ENCODE measurements at places on chromosomes 1 and 21.

DNA sequence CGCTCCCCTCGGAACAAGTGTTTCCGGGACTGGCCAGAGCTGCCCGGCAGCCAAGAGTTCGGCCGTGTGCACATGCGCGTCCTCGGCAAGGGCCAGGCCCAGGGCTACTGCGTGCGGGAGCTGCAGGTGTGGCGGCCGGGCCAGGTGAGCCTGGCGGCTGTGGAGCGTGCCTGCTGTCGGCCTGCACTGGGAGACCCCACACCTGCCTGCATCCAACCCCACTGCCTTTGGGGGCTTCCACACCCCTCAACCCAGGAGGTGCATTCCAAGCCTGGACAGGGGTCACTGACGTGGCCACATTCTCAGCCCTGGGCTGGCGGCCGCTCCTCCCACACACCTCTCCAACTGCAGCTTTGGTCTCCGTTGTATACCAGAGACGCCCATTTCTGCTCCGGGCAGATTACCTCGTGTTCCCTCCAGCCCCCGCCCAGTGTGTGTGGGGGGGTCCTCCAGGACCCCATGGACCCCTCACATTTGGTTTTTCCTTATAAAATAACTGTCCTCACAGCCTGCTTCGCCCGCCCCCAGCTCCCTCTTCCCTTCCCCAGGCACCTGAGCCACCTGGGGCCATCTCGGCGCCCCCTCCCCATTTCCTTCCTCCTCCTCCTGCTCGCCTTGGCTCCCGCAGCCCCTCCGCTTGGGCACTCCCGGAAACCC lies 6.1 kb downstream of the RNF223 start:
- DNase-seq: no peak

- DNase-seq: peak; percentile 69
These were observed 9.6 kb downstream of the DAP3 start for GRCh38 chr1:155698382-155699038.

- DNase-seq: no peak
These were observed 47.0 kb downstream of the KIF26B start for GRCh38 chr1:245201827-245202226.

DNA sequence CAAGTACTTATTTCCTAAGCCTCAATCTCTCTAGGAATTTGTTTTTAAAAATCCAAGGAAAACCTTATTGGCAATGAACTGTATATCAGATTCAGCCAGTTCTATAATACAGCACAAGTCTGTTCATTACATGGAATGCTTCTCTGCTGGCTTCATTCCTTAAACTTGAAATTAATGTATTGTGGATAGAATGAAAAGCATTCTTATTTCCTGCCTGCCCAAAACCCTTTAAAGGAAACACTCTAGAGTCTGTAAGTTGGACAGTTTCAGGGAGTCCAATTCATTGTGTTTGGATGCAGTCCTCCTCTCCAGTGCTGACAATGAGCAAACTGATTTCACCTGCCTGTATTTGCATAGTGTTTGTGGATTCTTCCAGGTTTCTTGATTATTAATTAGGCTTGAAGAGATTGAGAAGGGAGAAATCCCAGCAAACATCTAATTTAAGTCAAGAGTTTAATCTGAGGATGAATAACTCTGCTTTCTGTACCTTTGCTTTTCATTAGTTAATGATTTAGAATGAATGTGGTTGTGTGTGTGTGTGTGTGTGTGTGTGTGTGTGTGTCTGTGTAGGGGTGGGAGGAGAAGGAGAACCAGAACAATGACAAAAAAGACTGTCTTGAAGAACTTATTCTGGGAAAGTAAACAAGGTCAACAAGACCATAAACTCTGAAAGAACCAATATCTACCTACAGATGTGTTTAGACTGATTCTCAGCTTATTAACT lies 61.2 kb downstream of the CACHD1 start:
- DNase-seq: no peak

- DNase-seq: no peak
These were observed 91.8 kb upstream of the GJB5 start for GRCh38 chr1:34663031-34663430.

DNA sequence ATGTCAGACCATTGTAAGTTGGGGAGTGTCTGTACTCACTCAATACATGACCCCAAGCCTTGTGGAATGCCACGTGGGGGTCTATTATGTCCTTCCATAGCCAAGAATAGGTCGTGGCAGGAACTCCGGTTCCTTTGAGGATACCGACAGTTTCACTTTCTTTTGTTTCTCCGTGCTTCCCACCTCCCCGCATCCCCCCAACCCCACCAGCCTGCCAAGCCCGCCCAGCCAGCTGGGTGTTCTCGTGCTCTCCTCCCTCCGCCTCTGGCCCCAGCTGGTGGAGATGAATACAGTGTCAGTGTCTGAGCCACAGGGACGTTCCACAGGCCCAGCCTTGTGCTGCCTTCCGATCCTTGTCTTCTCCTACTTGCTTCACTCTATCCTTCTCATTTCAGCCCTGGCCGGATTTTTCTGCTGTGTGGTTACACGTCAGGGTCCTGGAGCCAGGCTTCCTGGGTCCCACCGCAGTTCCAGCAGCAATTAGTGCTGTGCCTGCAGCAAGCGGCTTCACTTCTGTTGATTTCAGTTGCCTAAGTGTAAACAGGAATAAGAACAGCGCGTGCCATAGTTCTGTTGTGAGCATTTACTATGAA lies 4.1 kb upstream of the AGTRAP start:
- peak; percentile 88 for DNase-seq

- no peak for DNase-seq
These were observed 72.2 kb upstream of the KRTAP19-8 start for GRCh38 chr21:31110430-31110829.

- DNase-seq: no peak
These were observed 286.3 kb upstream of the SGIP1 start for GRCh38 chr1:66247415-66248208.

DNA sequence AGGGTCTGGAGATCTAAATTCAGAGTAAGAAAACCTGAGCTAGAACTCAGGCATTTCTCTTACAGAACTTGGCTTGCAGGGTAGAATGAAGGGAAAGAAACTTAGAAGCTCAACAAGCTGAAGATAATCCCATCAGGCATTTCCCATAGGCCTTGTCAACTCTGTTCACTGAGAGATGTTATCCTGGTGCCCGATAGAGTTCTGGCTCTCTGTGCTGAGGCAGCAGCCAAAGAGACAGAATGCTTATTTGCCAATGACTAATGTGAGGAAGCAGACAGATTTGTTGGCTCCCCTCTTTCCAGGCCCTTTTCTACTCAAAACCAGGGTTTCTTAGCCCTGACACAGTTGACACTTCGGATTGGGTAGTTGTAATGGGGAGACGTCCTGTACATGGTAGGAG lies 22.3 kb upstream of the TRIM45 start:
- no peak for DNase-seq

DNA sequence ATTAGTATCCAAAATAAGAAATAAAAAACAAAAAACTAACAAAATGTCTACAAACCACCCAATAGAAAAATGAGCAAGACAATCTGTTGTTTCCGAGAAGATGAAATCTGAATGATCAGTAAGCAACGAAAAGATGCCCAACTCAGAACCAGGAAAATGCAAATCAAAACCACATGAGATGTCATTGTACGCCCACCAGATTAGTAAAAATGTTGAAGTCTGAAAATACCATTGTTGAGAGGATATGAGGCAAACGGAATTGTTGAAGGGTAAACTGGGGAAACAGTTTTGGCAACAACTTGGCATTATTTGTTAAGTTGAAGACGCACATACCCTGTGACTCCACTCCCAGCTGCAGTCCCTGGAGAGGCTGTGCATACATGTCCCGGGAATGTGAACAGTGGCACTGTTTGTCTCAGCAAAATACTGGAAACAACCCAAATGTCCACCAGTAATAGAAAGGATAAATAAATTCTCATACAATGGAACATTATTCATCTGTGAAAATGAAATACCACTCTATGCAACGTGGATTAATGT lies 10.6 kb downstream of the ZBTB17 start:
- DNase-seq: peak; percentile 54

GRCh38 chr1:84152649-84153056 lies 8.6 kb downstream of the PRKACB start:
- DNase-seq: no peak

DNA sequence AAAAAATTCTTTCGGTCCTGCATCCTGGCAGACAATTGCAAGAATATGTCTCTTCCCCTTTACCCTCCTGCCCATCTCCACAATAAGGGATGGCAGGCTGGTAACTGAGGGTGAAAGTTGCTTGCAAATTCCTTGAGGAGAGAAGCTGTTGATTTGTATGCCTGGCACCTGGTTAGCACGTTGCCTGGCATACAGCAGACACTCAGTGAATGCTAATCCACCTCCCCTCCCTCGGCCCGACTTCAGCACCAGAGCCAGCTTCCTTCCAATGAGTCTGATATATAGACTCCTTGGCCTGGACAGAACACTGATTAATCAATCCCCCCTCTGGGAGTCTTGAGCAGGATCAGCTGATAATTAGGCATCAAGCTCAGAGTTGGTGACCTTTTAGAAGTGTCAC lies 39.1 kb downstream of the KCNC4 start:
- no peak for DNase-seq

DNA sequence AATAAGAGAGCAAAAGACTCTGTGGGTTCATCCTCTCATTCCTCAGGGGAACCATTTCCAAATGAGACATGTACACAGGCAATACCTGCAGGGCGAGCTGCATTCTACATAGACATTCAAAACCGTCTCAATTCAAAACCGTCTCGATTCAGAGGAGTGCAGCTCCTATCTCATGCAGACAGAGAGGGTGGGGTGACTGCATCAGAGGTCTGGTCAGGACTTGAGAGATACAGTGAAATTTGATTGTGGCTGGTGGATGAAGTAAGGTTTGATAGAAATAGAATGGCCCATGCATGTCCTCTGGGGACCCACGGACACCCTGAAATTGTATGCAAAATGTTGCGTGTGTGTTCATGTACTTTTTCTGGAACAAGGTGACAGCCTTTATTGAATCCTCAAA lies 27.3 kb downstream of the TEX35 start:
- DNase-seq: no peak

DNA sequence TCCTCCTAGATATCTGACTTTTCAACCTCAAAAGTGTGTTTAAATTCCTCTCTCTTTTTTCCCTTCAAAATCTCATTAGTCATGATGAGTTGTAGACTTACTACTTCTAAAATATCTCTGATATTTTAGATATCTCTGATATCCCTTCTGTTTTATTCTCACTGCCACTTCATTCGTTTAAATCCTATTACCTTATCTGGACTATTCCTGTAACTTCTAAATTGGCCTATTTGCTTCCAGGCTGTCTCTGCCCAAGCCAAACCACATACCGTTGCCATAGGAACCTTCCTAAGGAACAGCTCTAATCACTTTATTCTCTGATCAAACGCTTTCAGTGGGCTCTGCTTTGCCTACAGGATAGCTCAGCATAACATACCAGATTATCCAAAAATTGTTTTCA lies 333.1 kb upstream of the CHRM3 start:
- DNase-seq: no peak

DNA sequence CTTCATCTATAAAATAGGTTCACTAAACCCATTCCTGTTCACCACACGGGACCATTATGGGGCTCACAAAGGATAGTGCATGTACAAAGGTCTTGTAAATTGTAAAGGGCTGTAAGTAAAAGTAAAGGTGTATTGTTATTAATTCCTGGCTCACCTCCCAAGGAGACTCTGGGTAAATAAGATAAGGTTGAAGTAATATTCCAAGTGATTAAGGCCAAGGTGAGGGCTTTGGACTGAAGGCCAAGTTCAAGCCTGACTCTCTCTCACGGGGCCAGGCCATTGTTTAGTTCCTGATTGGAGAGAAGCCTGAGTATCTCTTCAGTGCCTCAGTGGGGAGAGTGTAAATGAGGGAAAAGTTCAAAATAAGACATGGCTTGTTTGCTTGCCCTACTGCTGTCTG lies 19.5 kb upstream of the ZFYVE9 start:
- no peak for DNase-seq

- DNase-seq: peak; percentile 95
These were observed at the start of gene BTG3 for GRCh38 chr21:17612565-17613241. Gene BTG3, minus strand, starts transcription at chr21:17612901. Its CDS starts 3,757 bp downstream, at chr21:17609144.

DNA sequence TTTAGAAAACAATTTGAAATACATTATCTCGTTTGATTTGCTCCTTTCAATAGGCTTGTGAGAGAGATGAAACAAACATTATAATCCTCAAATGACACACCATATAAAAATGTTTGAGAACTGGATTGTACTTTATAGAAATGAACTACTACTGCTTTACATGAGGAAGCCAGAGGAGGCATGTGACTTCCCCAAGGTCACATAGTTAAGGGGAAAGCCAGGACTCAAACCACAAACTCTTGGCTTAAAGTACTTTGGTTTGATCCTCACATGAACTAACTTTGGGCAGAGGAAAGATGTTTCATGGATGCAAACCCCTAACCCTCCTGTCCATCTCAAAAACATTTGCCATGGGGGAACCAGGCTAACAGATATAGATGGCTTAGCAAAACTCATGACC lies 4.7 kb downstream of the ARHGEF11 start:
- DNase-seq: peak; percentile 48

GRCh38 chr1:116947092-116947860 lies 37.6 kb downstream of the PTGFRN start:
- no peak for DNase-seq

DNA sequence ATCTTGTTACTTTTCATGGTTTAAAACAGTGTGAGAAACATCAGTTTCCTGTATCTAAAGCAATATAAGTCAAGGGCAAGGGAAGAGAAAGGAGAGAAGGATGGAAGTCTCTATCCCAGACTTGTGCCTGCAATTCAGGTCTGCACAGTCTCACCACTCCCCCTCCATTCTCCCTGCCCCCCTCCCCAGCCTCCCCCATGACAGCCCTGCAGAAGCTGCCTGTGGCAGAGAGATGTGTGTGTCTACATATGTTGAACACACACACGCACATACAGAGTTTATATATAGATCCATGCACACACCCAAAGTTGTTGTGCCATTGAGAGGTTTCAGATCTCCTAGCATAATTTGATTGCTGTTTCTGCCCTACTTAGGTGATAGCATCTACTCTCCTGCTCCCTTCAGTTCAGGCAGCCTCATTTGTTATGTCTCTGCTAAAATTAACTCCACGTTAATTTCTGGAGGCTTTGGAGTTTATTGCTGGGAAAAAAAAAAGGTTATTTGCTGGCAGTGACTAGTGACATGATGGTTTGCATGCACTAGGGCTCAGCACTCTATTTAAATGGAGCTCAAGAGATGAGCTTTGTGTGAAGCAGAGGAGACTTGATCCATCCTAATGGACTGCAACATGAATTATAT lies 124.9 kb upstream of the SMYD2 start:
- DNase-seq: no peak

DNA sequence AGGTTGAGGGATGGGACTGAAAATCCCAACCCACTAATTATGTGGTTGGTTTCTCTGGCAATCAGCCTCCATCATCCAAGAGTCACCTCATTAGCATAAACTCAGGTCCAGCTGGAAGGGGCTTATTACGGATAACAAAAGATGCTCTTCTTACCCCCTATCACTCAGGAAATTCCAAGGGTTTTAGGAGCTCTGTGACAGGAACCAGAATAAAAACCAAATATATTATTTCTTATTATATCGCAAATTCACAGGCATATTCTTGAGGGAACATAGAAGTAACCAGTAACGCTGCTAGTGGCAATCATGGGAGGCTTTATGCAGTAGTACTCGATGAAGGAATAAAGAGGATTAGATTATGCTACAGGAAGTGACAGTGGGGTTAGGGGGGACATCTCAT lies 59.7 kb downstream of the ATF6 start:
- DNase-seq: no peak

- DNase-seq: no peak
These were observed 767 bp downstream of the PDIK1L start for GRCh38 chr1:26112407-26112775.

All from osteoblast (primary cell).